ENCODE measurements at places on chromosomes 2 and 18.

DNA sequence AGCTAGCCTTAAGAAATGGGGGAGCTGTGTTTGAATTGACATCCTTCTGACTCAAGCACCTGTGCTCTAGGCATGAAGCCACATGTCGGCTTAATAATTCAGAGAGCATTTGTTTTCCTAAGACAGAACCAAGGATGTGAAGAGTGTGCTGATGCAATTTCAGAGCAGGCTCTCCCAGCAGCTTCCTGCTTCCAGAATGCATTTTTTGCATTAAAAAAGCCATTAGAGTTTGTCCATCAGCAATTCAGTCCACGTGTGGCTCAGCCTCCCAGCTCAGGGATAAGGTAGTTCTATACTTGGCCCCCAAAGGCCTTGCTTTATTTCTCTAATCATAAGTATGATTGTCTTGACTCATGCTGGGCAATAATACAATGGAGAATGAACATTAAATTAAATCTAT lies 37.7 kb downstream of the DOCK10 start:
- no peak for DNase-seq

GRCh38 chr2:177796654-177797415 lies 275.7 kb downstream of the PDE11A start:
- no peak for DNase-seq

- no peak for DNase-seq
Measured at GRCh38 chr2:240390091-240391073, 45.1 kb upstream of the GPC1 start.

GRCh38 chr2:71742953-71743601 lies 289.7 kb downstream of the DYSF start:
- no peak for DNase-seq

DNA sequence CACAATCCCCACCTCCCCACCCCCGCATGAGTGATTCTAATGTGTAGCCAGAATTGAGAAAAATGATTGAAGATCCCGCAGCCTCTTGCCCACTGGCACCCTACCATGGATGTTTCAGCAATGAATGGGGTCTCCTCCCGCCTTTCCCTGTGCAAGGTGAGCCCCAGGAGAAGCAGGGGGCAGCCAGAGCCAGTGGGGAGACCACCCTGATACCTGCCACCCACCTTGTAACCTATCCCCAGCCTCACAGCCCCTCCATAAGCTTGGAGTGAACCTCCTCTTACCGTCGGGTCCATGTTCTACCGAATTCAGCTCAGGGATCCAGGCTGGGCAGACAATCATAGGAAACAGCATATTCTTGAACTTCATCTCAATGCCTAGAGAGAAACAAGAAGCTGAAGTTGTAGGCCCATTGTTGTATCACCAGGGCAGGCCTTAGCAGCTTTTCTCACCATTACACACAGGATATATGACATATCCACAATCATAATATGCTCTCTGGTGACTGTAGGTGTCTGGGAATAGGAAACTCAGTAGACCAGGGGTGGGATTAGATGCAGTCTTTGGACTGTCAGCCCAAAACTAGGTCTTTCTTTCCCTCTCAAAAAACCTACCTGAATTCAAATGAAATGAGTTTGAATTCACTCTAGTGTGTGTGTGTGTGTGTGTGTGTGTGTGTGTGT lies 30.9 kb downstream of the XDH start:
- DNase-seq = no peak

- no peak for DNase-seq
Measured at GRCh38 chr18:3332376-3332775, 70.4 kb downstream of the MYL12B start.

- no peak for DNase-seq
Measured at GRCh38 chr2:105379741-105380186, 19.1 kb downstream of the FHL2 start.

GRCh38 chr2:119236796-119237195 lies 13.2 kb downstream of the STEAP3 start:
- DNase-seq = no peak

DNA sequence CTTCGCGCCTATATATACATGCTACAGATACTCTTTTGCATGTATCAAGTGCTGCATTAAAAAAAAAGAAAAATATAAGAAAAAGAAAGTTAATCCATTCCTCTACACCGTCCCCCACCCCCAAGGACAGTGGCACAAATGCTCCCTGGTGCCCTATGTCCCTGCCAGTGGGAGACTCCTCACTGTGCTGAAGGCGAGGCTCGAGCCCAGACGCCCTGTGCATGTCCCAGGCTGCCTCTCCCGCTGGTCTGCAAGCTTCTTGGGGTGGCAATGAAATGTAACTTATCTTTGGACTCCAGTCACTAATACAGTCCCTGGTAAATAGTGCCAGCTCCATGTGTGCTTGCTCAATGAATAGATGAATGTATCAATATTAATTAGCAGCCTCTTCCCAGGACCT lies 185.6 kb upstream of the SMAD2 start:
- DNase-seq = no peak
